ENCODE measurements at places on chromosomes 5 and 9. TPM values are rescaled to one million over a fixed set of nuclear protein-coding genes. Genes with fewer than 3 reads are reported as not detected.

DNA sequence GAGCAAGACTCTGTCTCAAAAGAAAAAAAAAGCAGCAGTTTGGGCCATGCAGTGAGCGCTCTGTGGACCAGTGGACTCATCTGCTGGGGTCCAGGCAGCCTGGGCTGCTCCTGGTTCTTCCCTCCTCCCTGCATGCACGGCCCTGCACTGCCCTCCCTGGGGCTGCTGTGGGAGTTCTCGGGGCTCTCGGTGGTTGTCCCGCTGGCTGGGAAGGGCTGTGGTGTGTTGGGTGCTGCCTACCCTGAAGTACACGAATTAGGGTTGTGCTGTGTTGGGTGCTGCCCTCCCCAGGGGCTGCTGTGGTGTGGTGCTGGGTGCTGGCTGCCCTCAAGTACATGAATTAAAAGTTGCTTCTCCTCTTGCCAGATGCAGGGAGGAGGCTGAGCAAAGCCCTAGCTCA lies 18.3 kb upstream of the CLPTM1L start:
- no peak for DNase-seq

- no peak for DNase-seq
Measured at GRCh38 chr9:33611358-33611757, 87.3 kb downstream of the ANKRD18B start.

DNA sequence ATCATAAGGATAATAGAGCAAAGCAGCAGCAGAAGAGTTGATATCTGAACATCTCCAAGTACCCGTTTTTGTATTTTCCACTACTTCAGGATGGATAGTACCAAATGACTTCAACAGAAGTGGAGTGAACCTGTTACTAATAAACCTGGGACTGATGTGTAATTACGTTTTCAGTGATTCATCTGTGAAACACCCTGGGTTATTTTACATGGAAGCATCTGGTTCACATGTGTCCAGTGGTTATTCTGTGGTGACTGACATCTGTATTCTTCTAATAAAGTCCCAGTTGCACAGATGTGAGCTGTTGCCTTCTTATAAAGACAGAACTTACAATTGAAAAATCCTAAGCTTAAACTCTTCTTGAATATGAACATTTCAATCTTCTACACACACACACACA lies 139.7 kb upstream of the VCAN start:
- DNase-seq, result no peak

DNA sequence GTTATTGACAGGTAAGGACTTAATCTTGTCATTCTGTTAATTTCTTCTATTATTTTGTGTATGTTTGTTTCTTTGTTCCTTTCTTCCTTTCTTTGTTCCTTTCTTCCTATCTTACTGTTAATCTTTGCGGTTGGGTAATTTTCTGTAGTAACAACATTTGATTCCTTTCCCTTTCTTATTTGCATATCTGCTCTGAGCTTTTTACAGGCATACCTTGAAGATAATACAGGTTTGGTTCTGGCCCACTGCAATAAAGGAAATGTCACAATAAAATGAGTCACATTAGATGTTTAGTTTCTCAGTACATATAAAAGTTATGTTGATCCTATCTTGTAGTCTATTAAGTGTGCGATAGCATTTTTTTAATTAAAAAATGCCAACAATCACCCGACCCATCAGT lies 440.7 kb downstream of the NFIB start:
- no peak for DNase-seq

GRCh38 chr5:94945656-94946055 lies 327.2 kb downstream of the SLF1 start:
- DNase-seq, result no peak

- DNase-seq, result no peak
Measured at GRCh38 chr5:133141746-133142145, 89.9 kb downstream of the HSPA4 start.

GRCh38 chr9:102461156-102461819 lies 533.8 kb upstream of the CYLC2 start:
- no peak for DNase-seq

- no peak for DNase-seq
Measured at GRCh38 chr5:95763941-95764340, 32.8 kb downstream of the RHOBTB3 start.

DNA sequence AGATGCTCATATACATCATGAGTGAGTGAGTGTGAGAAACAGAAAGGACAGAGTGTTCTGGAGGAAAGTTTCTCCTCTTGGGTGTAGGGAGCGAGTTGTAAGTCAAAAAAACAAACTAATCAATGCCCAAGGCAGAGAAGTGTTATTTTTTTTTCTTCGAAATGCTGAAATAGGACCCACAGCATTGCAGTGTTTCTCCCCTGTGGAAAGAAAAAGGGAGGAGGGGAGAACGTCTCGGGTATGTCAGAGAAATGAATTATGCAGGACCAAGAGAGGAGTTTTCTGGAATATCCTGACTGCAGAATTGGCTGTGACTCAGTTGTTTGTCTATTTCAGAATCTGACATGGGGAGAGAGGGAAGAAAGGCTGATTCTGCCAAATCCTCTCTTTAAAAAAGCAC lies 337.9 kb upstream of the RFX3 start:
- no peak for DNase-seq

- no peak for DNase-seq
Measured at GRCh38 chr9:89154651-89155336, 23.8 kb downstream of the SHC3 start.

DNA sequence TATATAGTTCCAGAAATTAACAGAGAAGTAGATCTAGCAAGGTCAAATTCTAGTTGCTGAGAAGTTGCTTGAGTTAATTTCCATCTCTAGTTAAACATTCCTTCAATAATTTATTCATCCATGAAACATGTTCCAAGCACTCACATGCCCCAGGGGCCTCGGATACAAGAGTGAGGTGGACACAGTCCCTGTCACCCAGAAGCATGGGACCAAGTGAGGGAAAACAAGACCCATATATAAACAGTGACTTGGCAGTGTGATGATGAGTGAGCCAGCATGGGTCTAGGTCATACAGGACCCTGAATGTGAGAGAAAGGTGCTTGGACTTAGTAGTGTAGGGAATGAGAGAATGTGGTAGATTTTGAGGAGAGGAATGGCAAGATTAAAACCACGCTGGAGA lies 216.9 kb downstream of the TTLL11 start:
- DNase-seq, result no peak

DNA sequence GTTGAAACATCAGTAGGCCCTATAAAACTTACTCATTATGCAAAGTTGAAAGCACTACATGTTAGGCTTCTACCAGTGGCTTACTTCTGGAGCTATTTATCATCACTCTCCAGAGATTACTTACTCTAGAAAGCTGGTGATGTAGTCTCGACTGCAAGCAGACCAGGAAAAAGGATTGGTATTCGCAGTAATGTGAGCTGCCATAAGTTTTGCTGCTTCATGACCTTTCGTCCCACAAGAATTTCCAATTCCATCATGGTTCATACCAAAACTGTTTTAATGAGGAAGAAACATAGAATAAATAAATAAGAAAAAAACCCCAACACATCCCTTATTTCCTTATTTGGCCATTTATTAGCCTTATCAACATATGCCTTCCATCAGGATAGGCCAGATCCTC lies 181.9 kb downstream of the ADAMTS6 start:
- no peak for DNase-seq

DNA sequence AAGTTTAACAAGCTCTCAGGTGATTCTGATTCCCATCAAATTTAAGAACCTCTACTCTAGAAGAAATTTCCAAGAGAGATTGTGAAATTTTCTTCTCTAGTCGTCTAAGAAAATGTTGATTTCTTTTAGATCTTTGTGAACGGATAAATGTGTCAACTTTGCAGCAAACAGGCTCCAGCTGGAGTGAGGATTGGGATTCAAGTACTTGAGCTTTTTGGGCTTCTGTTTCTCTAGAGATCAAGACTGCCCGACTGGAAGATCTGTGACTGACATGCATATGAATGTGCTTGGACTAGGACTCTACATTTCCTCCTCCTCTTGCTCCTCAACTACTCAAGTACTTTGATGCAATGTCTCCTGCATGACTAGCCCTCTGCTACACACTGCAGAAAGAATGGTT lies 388.3 kb downstream of the TMEM38B start:
- DNase-seq, result no peak

- DNase-seq, result no peak
Measured at GRCh38 chr5:89313044-89313443, 430.1 kb upstream of the MEF2C start.

GRCh38 chr5:10734037-10734709 lies 26.9 kb downstream of the DAP start:
- no peak for DNase-seq

- DNase-seq, result no peak
Measured at GRCh38 chr5:35473589-35473988, 144.1 kb upstream of the SPEF2 start.

DNA sequence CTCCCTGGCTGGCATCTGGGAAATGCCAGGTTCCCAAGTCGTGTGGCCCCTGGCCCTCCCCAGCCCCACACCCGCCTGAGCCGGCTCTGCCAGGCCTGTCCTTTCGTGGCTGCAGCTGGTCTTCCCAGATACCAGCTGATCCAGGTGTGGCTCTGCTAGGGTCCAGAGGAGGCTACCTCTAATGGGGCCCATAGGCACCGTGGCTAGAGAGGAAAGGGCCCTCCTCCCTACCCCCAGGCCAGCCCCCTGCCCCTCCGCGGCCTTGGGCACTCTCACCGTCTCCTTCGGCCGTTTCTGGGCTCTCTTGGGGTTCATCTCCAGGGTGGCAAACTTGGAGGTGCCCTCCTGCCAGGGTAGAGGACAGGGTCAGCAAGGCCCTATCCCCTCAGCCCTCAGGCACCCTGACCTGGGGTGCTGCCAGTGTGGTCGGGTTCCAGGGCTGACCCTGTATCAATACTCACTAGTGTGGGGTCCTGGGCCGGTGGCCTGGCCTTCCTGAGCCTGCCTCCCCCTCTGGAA lies 17.0 kb downstream of the RALGDS start:
- DNase-seq, result no peak

DNA sequence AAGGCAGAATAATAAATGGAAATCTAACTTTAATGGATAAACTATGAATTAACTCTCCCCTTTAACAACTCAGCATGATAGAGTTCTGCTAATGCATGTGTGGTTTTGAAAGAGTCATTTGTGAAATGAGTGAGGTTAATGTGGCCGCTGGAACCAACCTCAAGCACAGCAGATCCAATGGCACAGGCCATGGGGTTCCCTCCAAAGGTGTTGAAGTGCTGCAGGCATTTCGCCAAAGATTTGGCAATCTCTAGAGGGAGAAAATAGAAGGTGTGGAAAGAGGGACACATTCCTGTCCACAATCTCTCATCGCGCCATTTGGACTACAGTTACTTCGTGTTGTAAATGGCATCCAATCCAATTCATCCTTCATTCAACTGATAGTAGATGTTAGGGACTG lies 35.0 kb downstream of the AGXT2 start:
- DNase-seq, result no peak

- no peak for DNase-seq
Measured at GRCh38 chr9:136664000-136664915, 1.5 kb downstream of the EGFL7 start.

DNA sequence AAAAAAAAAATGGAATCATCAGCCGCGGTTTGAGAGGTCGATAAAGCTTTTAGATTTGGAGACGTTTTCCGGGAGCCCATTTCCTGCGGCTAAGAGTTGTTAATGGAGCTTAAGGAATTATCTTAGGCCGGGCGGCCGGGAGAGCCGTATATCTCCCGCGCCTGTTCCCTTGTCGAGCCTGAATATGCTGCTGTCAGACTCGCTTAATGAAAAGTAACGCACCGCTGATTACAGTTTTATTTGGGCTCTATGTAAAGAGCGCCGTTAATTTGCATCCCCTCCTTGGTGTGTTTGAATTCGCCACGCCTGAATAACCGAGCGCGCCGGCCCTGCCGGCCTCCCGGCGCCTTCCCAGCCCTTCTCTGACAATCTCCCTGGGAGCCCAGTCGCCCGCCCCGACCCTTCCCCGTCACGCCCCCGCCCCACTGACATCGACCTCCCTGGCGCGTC lies 7.9 kb downstream of the IRX4 start:
- no peak for DNase-seq

DNA sequence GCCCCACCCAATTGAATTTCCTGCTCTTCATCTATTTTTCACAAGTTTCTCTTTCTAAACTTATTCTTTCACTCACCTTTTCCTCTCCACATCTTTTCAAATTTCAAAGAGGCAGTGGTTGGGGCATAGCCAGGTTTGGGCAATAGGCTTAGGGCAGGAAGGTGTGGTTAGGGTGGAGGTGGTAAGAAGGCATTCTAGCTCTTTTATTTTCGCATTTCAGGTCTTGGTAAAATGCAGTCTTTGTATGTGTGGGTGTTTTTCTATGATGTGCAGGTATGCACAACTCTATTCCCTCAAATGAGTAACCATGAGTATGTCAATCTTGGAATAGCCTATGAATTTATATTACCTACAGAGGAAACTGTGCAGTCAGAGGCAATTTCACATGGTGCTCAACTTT lies 129.8 kb upstream of the IFNE start:
- DNase-seq, result no peak

GRCh38 chr9:89606624-89607311 lies 2.0 kb downstream of the GADD45G start:
- DNase-seq, result no peak

DNA sequence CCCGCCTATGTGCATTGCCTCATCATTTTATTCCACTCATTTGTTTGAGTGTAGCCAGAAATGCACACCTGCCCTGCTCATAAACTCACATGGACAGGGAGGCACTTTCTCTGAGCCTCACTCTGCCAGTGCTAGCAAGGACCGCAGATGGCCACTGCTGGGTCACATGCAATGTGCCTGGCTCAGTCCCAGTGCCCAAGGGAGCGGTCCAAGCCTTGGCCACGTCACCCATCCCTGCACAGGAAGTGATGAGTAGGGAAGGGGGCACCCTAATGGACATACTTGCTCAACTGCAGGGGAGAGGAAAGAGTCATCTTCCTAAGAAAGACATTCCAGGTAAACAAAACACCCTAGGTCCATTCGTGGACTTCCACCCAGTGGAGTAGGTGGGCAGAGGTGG lies 630.9 kb downstream of the IRX1 start:
- DNase-seq, result no peak

GRCh38 chr9:123329329-123329955 lies 26.6 kb upstream of the CRB2 start:
- no peak for DNase-seq

GRCh38 chr5:74286734-74287695 lies 353.5 kb downstream of the ENC1 start:
- no peak for DNase-seq

GRCh38 chr9:98206754-98207153 lies 14.3 kb upstream of the CORO2A start:
- DNase-seq, result no peak

- DNase-seq, result no peak
Measured at GRCh38 chr5:16135506-16135905, 44.1 kb downstream of the MARCHF11 start.

- DNase-seq, result no peak
Measured at GRCh38 chr9:98983295-98984268, 39.9 kb downstream of the COL15A1 start.

- DNase-seq, result no peak
Measured at GRCh38 chr5:72760259-72760658, 56.2 kb upstream of the TNPO1 start.

Gene GPR150
- total RNA-seq, result not detected

Gene KCTD16
- 1.6 TPM for total RNA-seq

Gene ZFP2
- 5.8 TPM for total RNA-seq

Gene PTGES
- 18.0 TPM for total RNA-seq

Gene BNC2
- 69.5 TPM for total RNA-seq

Gene NDST1
- total RNA-seq, result 27.1 TPM

Gene KIF4B
- total RNA-seq, result 0.05 TPM

Gene TAF1L
- not detected for total RNA-seq

Gene UGT3A2
- total RNA-seq, result 0.58 TPM
